ENCODE measurements at places on chromosomes 2 and 18. TPM values are rescaled to one million over a fixed set of nuclear protein-coding genes. Genes with fewer than 3 reads are reported as not detected.
A peak's percentile ranks its signal among the peaks of the same experiment; 100 is the strongest.

The AKAIN1 gene
- not detected for total RNA-seq

The C2orf66 gene
- not detected for total RNA-seq

The NFATC1 gene
- total RNA-seq, result 6.4 TPM

The CCDC68 gene
- 1.2 TPM for total RNA-seq

GRCh38 chr2:237432484-237433092 lies 18.6 kb upstream of the COL6A3 start:
- no peak overlapping the region for H3K27ac ChIP-seq
- H3K36me3 ChIP-seq, result no peaks in the 10 kb centered on the region
- no peaks in the 10 kb centered on the region for H3K27me3 ChIP-seq
- H3K4me3 ChIP-seq, result no peak overlapping the region
- DNase-seq, result no peak

DNA sequence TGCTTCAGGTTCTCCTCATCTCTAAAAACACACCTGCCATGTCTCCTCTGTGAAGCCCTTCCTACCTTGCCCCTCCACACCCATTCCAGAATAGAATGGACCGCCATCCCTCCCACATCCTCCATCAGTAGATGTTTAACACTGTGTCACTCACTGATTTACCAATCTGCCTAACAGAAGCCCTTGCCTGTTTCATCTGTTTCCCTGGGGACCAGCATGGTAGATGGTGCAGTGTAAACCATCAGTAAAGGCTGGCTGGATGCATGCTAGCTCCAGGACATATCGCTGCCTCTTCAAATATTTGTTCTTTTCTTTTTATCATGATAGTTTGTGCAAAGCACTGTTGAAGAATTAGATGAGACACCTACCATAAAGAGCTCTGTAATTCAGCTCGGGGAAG lies 271.4 kb downstream of the PIEZO2 start:
- H3K27ac ChIP-seq, result no peak overlapping the region
- no peaks in the 10 kb centered on the region for H3K4me1 ChIP-seq
- no peaks in the 10 kb centered on the region for H3K27me3 ChIP-seq
- no peaks in the 10 kb centered on the region for H3K36me3 ChIP-seq

- H3K36me3 ChIP-seq, result no peaks in the 10 kb centered on the region
- no peak overlapping the region for H3K27ac ChIP-seq
- peaks cover under 1% of the 10 kb centered on the region for H3K4me1 ChIP-seq
- no peak overlapping the region for H3K4me3 ChIP-seq
These were observed 12.2 kb downstream of the LPIN1 start for GRCh38 chr2:11758647-11759046.

DNA sequence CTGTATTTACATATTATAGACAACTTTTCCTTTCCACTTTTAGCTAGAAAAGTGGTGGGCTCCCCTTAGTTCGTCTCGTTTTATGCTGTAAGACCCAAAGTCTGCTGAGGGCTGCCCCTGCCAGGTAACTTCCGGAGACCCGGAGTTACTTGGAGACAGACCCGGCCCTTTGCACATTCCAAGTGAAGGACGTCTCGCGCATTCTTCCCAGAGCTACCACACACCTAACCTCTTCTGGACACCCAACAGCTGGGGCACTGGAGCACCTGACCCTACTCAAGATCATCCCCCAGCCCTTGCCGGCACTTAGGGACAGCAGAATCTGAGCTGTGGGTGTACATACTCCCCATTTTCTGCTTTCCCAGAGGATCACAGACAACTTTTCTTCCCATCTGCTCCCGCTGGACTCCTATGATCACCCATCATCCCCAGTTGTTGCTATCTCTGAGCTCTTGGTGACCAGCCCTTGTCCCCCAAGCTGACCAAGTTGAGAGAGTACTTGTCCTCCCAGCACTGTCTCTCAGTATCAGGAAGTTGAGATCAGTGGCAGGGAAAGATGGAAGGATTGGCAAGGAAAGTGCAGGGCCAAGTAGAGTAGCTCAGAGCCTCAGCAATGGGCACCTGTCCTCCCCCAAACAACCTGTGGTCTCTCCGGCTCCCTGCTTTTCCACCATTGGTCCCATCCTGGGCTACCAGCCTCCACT lies 8.4 kb upstream of the SATB2 start:
- H3K36me3 ChIP-seq, result no peaks in the 10 kb centered on the region
- no peak overlapping the region for H3K27ac ChIP-seq
- peak overlapping the region; percentile 71 for H3K4me3 ChIP-seq
- H3K4me1 ChIP-seq, result peaks cover 63% of the 10 kb centered on the region
- H3K27me3 ChIP-seq, result peaks cover 100% of the 10 kb centered on the region

Data from GM23338 (cell line).